ENCODE measurements at places on chromosomes 2 and 18.

DNA sequence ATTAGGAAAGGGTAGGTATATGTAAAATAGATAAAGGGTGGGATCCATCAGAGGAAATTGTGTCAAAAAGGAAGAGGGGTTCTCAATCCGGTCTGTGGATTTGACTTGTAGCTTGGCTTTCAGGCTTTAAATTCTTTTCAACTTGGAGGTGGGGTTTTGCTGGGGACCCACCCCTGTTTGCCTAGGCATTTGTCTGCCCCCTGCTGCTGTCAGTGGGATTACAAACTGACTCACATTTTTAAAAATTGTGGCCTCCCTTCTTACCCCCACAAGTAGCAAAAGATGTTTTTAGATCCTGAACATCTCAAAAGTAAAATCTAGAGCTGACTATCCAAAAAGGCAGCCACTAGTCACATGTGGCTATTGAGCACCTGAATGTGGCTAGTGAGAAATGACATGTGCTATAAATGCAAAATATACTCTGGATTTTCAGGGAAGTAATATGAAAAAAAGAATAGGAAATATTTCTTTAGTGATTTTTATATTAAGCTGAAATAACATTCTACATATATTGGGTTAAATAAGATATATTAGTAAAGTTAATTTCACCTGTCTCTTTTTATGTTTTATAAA is 178.9 kb downstream of the GFPT1 start:
- DNase-seq, result no peak

- peak; percentile 75 for DNase-seq
Observed at GRCh38 chr2:20604951-20605381, 45.9 kb downstream of the HS1BP3 start.

GRCh38 chr2:207408086-207408794 is 121.5 kb upstream of the CREB1 start:
- DNase-seq, result peak; percentile 89

DNA sequence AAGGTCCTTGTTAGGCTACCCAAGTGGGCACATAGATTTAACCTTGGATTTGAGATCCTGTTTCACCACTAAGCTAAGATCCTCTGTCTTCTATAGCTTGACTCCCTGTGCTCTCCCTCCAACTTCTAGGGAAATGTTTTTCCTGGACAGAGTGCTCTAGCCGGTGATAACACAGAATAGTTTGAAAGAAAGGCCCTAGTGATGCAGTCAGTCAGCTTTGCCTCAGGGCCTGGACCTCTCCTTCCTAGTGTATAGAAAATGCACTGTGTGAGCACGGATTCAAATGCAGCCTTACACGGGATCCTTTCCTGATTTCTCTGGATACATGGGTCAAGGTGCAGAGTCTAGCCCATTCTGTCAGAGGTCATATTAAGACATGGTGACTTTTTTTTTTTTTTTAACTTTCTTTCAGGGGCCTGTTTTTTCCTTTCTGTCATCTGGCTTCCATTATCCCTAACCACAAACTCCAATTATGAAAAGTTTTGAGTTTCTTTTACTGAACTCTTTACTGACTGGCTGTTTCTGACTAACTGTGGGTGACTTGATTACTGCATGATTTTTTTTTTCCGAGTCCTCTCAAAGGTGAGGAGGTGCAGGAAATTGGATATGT is 122.6 kb downstream of the LRP1B start:
- DNase-seq, result no peak

GRCh38 chr2:74293191-74293991 is 49.8 kb downstream of the SLC4A5 start:
- DNase-seq, result peak; percentile 12

GRCh38 chr2:16125614-16126516 is 185.5 kb downstream of the MYCN start:
- DNase-seq, result no peak

GRCh38 chr2:143261986-143262385 is 132.8 kb downstream of the ARHGAP15 start:
- no peak for DNase-seq

DNA sequence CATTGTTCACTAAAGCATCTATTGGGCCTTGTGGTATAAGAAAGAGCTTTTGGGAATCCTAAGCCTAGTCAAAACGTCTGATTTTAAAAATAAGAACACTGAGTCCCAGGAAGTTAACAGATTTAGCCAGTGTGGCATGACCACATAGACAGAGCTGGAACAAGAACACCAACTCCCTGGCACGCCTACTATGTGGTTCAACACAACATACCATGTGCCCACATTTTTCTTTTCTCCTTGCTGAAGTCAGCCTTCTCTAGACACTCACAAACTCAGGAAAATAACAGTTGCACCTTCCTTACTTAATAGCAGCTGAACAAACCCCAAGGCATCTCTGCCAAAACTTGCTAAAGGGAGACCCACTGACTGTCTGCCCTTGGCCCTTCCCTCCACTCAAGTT is 124.8 kb downstream of the C1D start:
- DNase-seq, result peak; percentile 82

DNA sequence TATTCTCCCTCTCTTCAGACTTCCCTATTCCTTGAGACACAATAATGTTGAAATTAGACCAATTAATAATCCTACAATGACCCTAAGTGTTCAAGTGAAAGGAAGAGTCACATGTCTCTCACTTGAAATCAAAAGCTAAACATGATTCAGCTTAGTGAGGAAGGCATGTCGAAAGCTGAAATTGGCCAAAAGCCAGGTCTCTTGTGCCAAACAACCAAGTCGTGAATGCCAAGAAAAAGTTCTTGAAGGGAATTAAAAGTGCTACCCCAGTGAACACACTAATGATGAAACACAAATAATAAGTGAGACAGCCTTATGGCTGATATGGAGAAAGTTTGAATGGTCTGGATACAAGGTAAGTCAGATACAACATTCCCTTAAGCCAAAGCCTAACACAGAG is 115.4 kb downstream of the PXDN start:
- DNase-seq, result peak; percentile 96

GRCh38 chr2:204260162-204260877 is 285.0 kb upstream of the PARD3B start:
- DNase-seq, result peak; percentile 67

DNA sequence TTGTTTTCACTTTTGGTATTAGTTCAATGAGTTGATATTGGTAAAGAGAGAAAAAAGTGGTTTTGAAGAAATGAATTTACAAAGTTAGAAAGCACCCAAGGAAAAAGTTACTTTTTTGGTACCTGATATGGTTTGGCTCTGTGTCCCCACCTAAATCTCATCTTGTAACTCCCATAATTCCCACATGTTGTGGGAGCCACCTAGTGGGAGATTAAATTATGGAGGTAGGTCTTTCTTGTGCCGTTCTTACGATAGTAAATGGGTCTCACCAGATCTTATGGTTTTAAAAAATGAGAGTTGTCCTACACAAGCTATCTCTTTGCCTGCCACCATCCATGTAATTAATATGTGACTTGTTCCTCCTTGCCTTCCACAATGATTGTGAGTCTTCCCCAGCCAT is 965.6 kb upstream of the NRXN1 start:
- DNase-seq, result no peak
